ENCODE measurements at places on chromosomes 12 and 14.
A peak's percentile ranks its signal among the peaks of the same experiment; 100 is the strongest.

- no peak for DNase-seq
- no peak overlapping the region for H3K4me3 ChIP-seq
- peaks cover 67% of the 10 kb centered on the region for H3K4me1 ChIP-seq
- no peaks in the 10 kb centered on the region for H3K36me3 ChIP-seq
Observed at GRCh38 chr14:54649056-54649455, 82.1 kb downstream of the SAMD4A start.

GRCh38 chr12:102417055-102417454 is 63.3 kb downstream of the IGF1 start:
- no peaks in the 10 kb centered on the region for H3K4me1 ChIP-seq
- no peak overlapping the region for H3K27ac ChIP-seq
- H3K4me3 ChIP-seq: no peak overlapping the region
- no peaks in the 10 kb centered on the region for H3K27me3 ChIP-seq
- no peak for DNase-seq
- no peaks in the 10 kb centered on the region for H3K36me3 ChIP-seq

GRCh38 chr12:39442831-39443080 is 164 bp downstream of the KIF21A start:
- H3K27me3 ChIP-seq: no peaks in the 10 kb centered on the region
- no peak for DNase-seq
- H3K4me3 ChIP-seq: peak overlapping the region; percentile 94
- peaks cover 28% of the 10 kb centered on the region for H3K4me1 ChIP-seq

DNA sequence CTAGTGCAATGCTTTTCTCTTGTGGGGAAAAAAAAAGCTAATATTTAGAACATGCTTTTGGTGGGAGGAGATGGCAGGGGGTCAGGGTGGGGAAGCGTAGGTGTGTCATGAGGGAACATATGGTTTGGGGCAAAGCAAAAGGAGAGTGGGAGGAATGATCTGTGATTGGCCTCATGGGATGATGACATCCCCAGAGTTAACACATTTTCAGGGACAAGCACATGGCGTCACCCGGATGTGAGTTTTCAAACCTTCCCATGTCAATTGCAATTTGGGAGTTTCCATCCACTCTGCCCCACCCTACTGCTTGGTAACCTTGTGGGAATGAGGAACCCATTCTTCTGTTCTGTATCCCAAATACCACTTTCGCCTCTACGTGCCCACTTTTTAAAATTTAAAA is 164.2 kb downstream of the SSPN start:
- no peaks in the 10 kb centered on the region for H3K27me3 ChIP-seq
- no peaks in the 10 kb centered on the region for H3K36me3 ChIP-seq
- H3K4me1 ChIP-seq: no peaks in the 10 kb centered on the region
- H3K27ac ChIP-seq: no peak overlapping the region

GRCh38 chr12:95976416-95976832 is 19.7 kb downstream of the HAL start:
- no peaks in the 10 kb centered on the region for H3K27me3 ChIP-seq
- H3K4me3 ChIP-seq: no peak overlapping the region
- no peaks in the 10 kb centered on the region for H3K36me3 ChIP-seq
- no peak for DNase-seq

- no peak for DNase-seq
- no peaks in the 10 kb centered on the region for H3K27me3 ChIP-seq
- no peak overlapping the region for H3K27ac ChIP-seq
- H3K4me3 ChIP-seq: no peak overlapping the region
- no peaks in the 10 kb centered on the region for H3K4me1 ChIP-seq
- no peaks in the 10 kb centered on the region for H3K36me3 ChIP-seq
Observed at GRCh38 chr12:90216020-90216552, 507.4 kb upstream of the ATP2B1 start.

GRCh38 chr12:24414480-24414879 is 465.0 kb upstream of the SOX5 start:
- no peak overlapping the region for H3K4me3 ChIP-seq
- no peaks in the 10 kb centered on the region for H3K4me1 ChIP-seq
- H3K36me3 ChIP-seq: no peaks in the 10 kb centered on the region

DNA sequence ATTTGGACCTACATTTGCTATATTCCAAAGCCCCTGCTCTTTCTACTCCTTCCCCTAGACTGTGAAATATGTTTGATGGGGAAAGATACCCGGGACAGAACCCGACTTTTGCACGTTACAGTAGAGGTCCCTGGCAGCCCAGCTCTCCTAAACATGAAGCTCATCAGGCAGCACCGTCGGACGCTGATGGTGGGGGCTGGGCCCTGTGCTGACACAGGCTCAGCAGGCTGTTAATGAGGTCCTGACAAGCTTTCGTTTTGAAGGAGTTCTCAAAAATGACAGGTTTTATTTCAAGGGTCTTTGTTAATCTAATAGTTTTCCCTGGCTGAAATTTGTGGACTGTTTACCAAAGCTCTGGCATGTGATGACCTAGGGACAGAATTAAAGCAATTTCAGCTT is 102.3 kb downstream of the SLC25A47 start:
- no peaks in the 10 kb centered on the region for H3K36me3 ChIP-seq
- DNase-seq: peak; percentile 35
- no peak overlapping the region for H3K27ac ChIP-seq
- peaks cover 21% of the 10 kb centered on the region for H3K4me1 ChIP-seq
- H3K27me3 ChIP-seq: no peaks in the 10 kb centered on the region
- H3K4me3 ChIP-seq: no peak overlapping the region

- no peak for DNase-seq
- H3K4me1 ChIP-seq: peaks cover 5% of the 10 kb centered on the region
- no peak overlapping the region for H3K4me3 ChIP-seq
- H3K27ac ChIP-seq: no peak overlapping the region
- H3K27me3 ChIP-seq: no peaks in the 10 kb centered on the region
Observed at GRCh38 chr14:73324533-73324932, 87.2 kb downstream of the PAPLN start.

DNA sequence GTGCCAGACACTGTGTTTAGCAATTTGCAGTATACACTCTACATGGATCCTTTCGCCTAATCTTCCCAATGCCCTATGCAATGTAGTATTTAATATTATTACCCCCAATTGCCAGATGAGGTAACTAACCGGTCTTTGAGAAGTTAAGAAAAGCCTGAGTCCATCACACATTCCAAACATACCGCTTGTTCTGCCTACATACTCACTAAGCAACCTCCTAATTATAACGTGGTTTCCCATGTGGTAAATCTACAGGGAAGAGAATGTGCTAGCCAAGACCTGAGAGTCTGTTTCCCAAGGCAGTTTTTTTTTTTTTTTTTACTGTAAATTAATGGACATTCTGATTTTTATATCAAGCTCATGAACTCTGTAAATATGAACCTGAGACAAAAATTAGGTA is 37.2 kb downstream of the ATP2B1 start:
- no peak overlapping the region for H3K4me3 ChIP-seq
- H3K27ac ChIP-seq: peak overlapping the region; percentile 40
- H3K4me1 ChIP-seq: peaks cover 9% of the 10 kb centered on the region
- H3K27me3 ChIP-seq: no peaks in the 10 kb centered on the region

GRCh38 chr12:46087916-46088439 is 97.6 kb upstream of the SCAF11 start:
- no peaks in the 10 kb centered on the region for H3K36me3 ChIP-seq
- no peak overlapping the region for H3K4me3 ChIP-seq

GRCh38 chr14:34502001-34502400 is 37.5 kb downstream of the EAPP start:
- no peak for DNase-seq
- H3K36me3 ChIP-seq: no peaks in the 10 kb centered on the region
- H3K4me1 ChIP-seq: peaks cover 3% of the 10 kb centered on the region
- H3K4me3 ChIP-seq: no peak overlapping the region

Measured in neural progenitor cell (in vitro differentiated cells).